HepG2 (cell line): ENCODE measurements at places on chromosomes 4 and X. TPM values are rescaled to one million over a fixed set of nuclear protein-coding genes. Genes with fewer than 3 reads are reported as not detected.

The GRK4 gene
- total RNA-seq, result 2.0 and 2.5 TPM in 2 replicates

GRCh38 chrX:64377753-64378152 is 17.5 kb downstream of the MTMR8 start:
- no peak for DNase-seq
- H3K4me1 ChIP-seq, result no peaks in the 10 kb centered on the region
- H3K27me3 ChIP-seq, result no peaks in the 10 kb centered on the region
- no peaks in the 10 kb centered on the region for H3K36me3 ChIP-seq

DNA sequence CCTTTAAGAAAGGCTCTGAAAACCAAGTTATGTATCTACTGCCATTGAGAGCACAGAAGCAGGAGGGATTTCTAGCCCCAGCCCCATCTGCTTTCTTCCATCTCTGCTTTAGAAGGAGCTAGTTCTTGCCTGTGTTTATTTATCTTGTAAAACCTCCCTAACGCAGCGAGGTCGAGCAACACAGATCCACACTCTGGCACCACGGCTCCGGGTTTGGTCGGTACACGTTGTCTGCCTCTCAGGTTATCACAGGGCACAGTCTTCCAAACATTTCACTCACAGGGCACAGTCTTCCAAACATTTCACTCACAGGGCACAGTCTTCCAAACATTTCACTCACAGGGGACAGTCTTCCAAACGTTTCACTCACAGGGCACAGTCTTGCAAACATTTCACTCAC is 69.7 kb upstream of the TLR3 start:
- no peaks in the 10 kb centered on the region for H3K4me1 ChIP-seq
- no peaks in the 10 kb centered on the region; the same call in 1 of the 2 replicates for H3K27me3 ChIP-seq
- H3K36me3 ChIP-seq, result no peaks in the 10 kb centered on the region
- H3K27ac ChIP-seq, result no peak overlapping the region
- no peak overlapping the region for H3K4me3 ChIP-seq

The MAPK10 gene
- not detected in 2 replicates for total RNA-seq

GRCh38 chr4:112592717-112593116 is 44.0 kb downstream of the ZGRF1 start:
- H3K4me3 ChIP-seq, result no peak overlapping the region
- no peaks in the 10 kb centered on the region for H3K27me3 ChIP-seq
- no peaks in the 10 kb centered on the region for H3K36me3 ChIP-seq
- no peak for DNase-seq
- H3K4me1 ChIP-seq, result no peaks in the 10 kb centered on the region

- H3K36me3 ChIP-seq, result no peaks in the 10 kb centered on the region
- peaks cover 23% of the 10 kb centered on the region for H3K4me1 ChIP-seq
- H3K27ac ChIP-seq, result no peak overlapping the region
- peak; percentile 64 for DNase-seq
Observed at GRCh38 chr4:167176723-167177367, 57.4 kb downstream of the SPOCK3 start.

The USP17L10 gene
- not detected in 2 replicates for total RNA-seq

GRCh38 chr4:52937829-52938228 is 75.7 kb downstream of the RASL11B start:
- H3K36me3 ChIP-seq, result no peaks in the 10 kb centered on the region
- no peak overlapping the region for H3K27ac ChIP-seq
- peaks cover 32% of the 10 kb centered on the region for H3K4me1 ChIP-seq
- H3K27me3 ChIP-seq, result no peaks in the 10 kb centered on the region

DNA sequence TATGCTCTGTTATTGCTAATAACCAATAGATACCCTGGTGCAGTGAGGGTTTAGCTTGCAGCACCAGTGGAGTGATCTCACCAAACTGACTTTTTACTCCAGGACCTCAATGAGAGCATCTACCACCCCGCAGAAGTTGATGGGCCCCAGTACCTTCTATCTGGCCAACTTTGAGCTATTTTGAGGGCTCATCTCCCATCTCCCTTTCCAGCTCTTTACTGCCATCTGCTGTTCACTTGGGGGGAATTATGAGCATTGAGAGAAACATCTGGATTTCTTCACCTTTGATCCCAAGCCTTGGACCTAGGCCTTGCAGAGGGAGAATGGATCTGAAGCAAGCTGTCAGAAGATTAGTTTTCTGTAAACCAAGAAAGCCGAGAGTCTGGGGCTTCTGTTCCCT is 143.6 kb downstream of the TMEM164 start:
- H3K4me3 ChIP-seq, result no peak overlapping the region
- H3K27me3 ChIP-seq, result no peaks in the 10 kb centered on the region
- peak; percentile 45 for DNase-seq
- no peaks in the 10 kb centered on the region for H3K36me3 ChIP-seq
- no peak overlapping the region for H3K27ac ChIP-seq
- H3K4me1 ChIP-seq, result peaks cover 12% of the 10 kb centered on the region; the same call in 1 of the 2 replicates

GRCh38 chrX:19702856-19703255 is 184.5 kb downstream of the SH3KBP1 start:
- H3K27ac ChIP-seq, result no peak overlapping the region
- H3K36me3 ChIP-seq, result no peaks in the 10 kb centered on the region
- DNase-seq, result no peak
- H3K4me1 ChIP-seq, result no peaks in the 10 kb centered on the region

GRCh38 chr4:40455340-40455902 is 120.3 kb downstream of the CHRNA9 start:
- peak overlapping the region; percentile 40 for H3K27ac ChIP-seq
- H3K4me1 ChIP-seq, result peaks cover 39% of the 10 kb centered on the region
- H3K27me3 ChIP-seq, result no peaks in the 10 kb centered on the region; the same call in 1 of the 2 replicates
- no peaks in the 10 kb centered on the region for H3K36me3 ChIP-seq

The ASMT gene
- total RNA-seq, result not detected in 2 replicates

The NKX6-1 gene
- total RNA-seq, result not detected in 2 replicates

The TCEAL9 gene
- total RNA-seq, result 45.8 and 65.4 TPM in 2 replicates

The NUDT11 gene
- total RNA-seq, result not detected in 2 replicates

The CABS1 gene
- not detected in 2 replicates for total RNA-seq

GRCh38 chr4:67700116-67700737 is 728 bp downstream of the UBA6 start:
- peak overlapping the region; percentile 87 for H3K4me3 ChIP-seq
- no peak for DNase-seq
- H3K27ac ChIP-seq, result peak overlapping the region; percentile 84
- H3K36me3 ChIP-seq, result peaks cover 9% of the 10 kb centered on the region; the same call in 2 of the 3 replicates
- H3K4me1 ChIP-seq, result peaks cover 54% of the 10 kb centered on the region

GRCh38 chr4:45989775-45990174 is 134.1 kb downstream of the GABRG1 start:
- no peak overlapping the region for H3K27ac ChIP-seq
- H3K4me3 ChIP-seq, result no peak overlapping the region
- DNase-seq, result no peak
- H3K36me3 ChIP-seq, result no peaks in the 10 kb centered on the region

GRCh38 chr4:1112174-1112820 is 1.1 kb downstream of the RNF212 start:
- peaks cover 30% of the 10 kb centered on the region; the same call in 2 of the 3 replicates for H3K27me3 ChIP-seq
- H3K36me3 ChIP-seq, result no peaks in the 10 kb centered on the region; the same call in 1 of the 2 replicates

- no peak overlapping the region for H3K27ac ChIP-seq
- H3K27me3 ChIP-seq, result no peaks in the 10 kb centered on the region
- H3K36me3 ChIP-seq, result peaks cover 9% of the 10 kb centered on the region
- H3K4me3 ChIP-seq, result no peak overlapping the region
Observed at GRCh38 chr4:16205298-16206164, 20.7 kb downstream of the TAPT1 start.

DNA sequence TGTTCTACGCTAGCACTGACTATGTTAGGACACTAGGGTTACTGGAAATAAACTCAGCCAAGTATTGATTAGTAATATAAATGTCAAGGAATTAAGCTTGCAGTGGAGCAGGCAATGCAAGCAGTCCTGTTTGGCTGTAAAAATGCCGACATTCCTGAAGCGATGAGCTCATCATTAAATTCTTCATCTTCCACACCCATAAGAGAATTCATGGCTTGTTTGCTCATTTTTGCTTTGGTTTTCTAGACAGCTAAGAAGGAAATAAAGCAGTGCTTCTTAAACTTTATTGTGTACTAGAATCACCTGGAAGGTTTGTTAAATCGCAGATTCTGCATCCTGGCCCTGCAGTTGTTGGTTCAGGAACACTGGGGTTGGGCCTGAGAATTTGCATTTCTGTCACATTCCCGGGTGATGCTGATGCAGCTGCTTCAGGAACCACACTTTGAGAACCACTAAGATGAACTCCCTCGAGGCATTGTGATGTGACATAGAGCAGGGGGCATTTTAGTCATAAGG is 17.8 kb downstream of the ANXA3 start:
- no peaks in the 10 kb centered on the region for H3K36me3 ChIP-seq
- peak; percentile 31 for DNase-seq
- H3K4me3 ChIP-seq, result no peak overlapping the region
- H3K27me3 ChIP-seq, result no peaks in the 10 kb centered on the region

DNA sequence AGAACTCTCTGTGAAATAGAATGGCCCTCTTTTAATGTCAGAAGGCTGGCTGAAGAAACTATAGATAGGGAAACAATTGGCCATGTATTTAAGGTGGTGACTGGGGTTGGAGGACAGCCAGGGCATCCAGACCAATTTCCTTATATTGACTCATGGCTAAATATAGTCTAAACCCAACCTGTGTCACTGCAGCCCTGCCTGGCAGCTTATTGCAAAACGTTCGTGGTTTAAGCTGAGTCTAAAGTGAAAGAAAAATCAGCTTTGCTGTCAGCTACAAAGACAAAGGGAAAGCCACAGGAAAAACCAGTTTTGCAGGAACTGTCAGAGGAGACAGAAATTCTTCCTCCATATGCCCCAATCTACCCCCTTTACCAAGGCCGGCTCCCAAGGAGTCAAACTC is 902.8 kb upstream of the NDST4 start:
- no peaks in the 10 kb centered on the region for H3K4me1 ChIP-seq
- no peaks in the 10 kb centered on the region for H3K36me3 ChIP-seq
- H3K27me3 ChIP-seq, result no peaks in the 10 kb centered on the region
- DNase-seq, result no peak
- H3K27ac ChIP-seq, result no peak overlapping the region

The TEX13C gene
- not detected in 2 replicates for total RNA-seq

GRCh38 chrX:134371133-134371532 is 88.8 kb upstream of the HPRT1 start:
- H3K27me3 ChIP-seq, result no peaks in the 10 kb centered on the region
- H3K27ac ChIP-seq, result no peak overlapping the region
- DNase-seq, result no peak
- H3K36me3 ChIP-seq, result no peaks in the 10 kb centered on the region
- no peak overlapping the region for H3K4me3 ChIP-seq

The MORF4L2 gene
- total RNA-seq, result 469 and 687 TPM in 2 replicates

The MAGEB17 gene
- not detected in 2 replicates for total RNA-seq

The CSAG3 gene
- total RNA-seq, result not detected in 2 replicates

DNA sequence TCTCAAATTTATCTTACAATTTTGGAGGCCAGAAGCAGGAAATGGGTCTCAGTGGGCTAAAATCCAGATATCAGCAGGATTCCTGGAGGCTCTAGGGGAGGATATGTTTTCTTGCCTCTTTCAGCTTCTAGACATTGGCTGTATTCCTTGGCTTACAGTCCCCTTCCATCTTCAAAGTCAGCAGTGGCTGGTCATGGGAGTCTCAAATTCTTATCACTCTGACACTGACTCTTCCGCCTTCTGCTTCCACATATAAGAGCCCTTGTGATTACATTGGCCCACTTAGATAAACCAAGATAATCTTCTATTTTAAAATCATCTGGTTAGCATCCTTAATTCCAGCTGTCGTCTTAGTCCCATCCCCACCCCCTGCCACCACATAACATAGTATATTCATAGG is 113.0 kb downstream of the PCDH7 start:
- DNase-seq, result no peak
- no peak overlapping the region for H3K4me3 ChIP-seq
- H3K27me3 ChIP-seq, result no peaks in the 10 kb centered on the region
- no peak overlapping the region for H3K27ac ChIP-seq
- no peaks in the 10 kb centered on the region for H3K4me1 ChIP-seq

The TMEM187 gene
- total RNA-seq, result 1.7 and 2.2 TPM in 2 replicates

GRCh38 chr4:74671080-74671698 is 123.1 kb downstream of the BTC start:
- H3K4me1 ChIP-seq, result no peaks in the 10 kb centered on the region
- no peak overlapping the region for H3K27ac ChIP-seq
- no peaks in the 10 kb centered on the region for H3K36me3 ChIP-seq
- peak; percentile 69 for DNase-seq

GRCh38 chr4:182918044-182918607 is 940 bp upstream of the DCTD start:
- no peaks in the 10 kb centered on the region for H3K27me3 ChIP-seq
- DNase-seq, result no peak
- peaks cover 4% of the 10 kb centered on the region for H3K36me3 ChIP-seq
- H3K4me1 ChIP-seq, result peaks cover 74% of the 10 kb centered on the region
- peak overlapping the region; percentile 94 for H3K27ac ChIP-seq
- peak overlapping the region; percentile 76 for H3K4me3 ChIP-seq

DNA sequence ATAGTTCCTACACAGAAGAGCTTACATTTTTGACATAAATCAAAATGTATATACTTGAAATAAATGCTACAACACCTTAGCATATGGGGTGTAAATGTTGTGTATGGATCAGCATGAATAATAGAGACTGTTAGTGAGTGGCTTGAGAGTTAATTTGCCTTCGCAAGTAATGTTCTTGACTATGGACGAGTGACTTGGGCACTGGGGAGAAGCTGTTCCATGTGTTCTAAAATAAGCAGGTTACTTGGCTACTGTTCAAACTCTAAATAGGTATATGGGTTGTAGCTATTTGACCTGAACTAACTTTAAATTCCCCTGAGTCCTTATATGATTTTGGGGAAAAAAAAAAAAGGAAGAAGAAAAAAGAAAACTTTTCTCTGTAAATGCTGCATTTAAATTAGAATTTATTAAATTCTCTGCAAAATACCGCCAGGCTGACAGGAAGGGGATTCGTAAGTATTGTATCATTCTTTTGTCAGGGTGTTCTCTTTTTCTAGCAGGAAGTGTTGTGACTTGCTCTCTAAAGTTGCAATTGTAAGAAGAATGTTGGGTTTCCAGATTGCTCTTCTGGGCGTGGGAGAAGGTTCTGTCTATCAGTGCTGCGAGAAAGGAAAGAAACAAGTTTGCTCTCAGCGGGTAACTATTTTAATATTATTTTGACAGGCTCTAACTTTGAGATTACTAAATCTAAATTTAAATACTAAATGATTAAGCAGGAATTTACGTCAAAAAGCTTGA is 32.2 kb downstream of the PLS3 start:
- no peak overlapping the region for H3K4me3 ChIP-seq
- no peak for DNase-seq
- no peaks in the 10 kb centered on the region for H3K36me3 ChIP-seq

DNA sequence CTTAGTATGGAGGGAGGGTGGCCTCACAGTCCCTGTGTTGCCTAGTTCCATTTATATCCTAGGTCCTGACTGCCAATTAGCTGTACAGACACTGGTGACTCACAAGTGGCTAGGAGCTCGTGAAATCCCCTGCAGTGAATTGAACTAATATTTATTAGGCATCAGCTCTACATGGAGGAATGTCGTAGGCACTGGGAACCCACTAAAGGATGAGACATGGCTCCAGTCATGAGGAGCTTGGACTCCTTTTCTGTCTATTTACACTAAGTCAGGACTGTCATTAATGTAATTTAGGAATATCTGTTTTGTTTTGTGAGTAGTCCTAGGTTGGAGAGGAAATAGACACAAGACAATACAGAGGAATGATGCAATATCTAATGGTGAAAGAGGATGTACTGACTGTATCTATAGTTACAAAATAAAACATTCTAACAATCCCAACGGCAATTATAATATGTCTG is 67.7 kb downstream of the MID1IP1 start:
- H3K27me3 ChIP-seq, result no peaks in the 10 kb centered on the region
- H3K4me1 ChIP-seq, result no peaks in the 10 kb centered on the region
- no peak for DNase-seq
- no peak overlapping the region for H3K4me3 ChIP-seq
- no peaks in the 10 kb centered on the region for H3K36me3 ChIP-seq
- no peak overlapping the region for H3K27ac ChIP-seq
